ENCODE measurements at places on chromosomes 6 and 20. TPM values are rescaled to one million over a fixed set of nuclear protein-coding genes. Genes with fewer than 3 reads are reported as not detected.

Gene SLC24A3
- total RNA-seq, result 12.9 TPM

Gene MLN
- total RNA-seq, result not detected

Gene TUBB2A
- 21.5 TPM for total RNA-seq

Gene PLA2G7
- not detected for total RNA-seq

- DNase-seq, result no peak
- H3K4me1 ChIP-seq, result no peaks in the 10 kb centered on the region
- H3K36me3 ChIP-seq, result no peaks in the 10 kb centered on the region
These were observed 53.3 kb downstream of the MYO6 start for GRCh38 chr6:75802366-75802765.

DNA sequence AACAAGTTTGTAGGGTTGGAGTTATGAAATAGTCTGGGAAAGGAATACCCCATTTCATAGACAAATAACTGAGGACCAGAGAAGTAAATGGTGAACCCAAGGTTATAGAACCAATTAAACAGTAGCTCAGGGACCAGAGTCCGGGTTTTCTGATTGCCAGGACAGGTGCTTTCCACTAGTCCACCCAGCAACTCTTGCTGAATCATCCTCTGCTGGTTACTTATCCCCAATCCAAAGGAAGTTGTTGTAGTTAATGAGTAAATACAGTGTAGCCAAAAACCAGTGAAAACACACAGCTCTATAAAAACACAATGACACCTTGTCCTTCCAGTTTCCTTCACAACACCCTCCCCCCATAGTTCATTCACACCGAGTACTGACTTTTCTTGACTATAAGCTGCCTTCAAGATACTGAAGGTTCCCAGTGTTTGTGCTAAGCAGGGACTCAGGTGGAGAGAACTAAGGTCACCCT, 766 bp upstream of the TINAG start:
- H3K27ac ChIP-seq, result no peak overlapping the region
- no peak overlapping the region for H3K4me3 ChIP-seq
- H3K36me3 ChIP-seq, result no peaks in the 10 kb centered on the region
- H3K4me1 ChIP-seq, result no peaks in the 10 kb centered on the region
- no peak for DNase-seq
- H3K27me3 ChIP-seq, result no peaks in the 10 kb centered on the region

DNA sequence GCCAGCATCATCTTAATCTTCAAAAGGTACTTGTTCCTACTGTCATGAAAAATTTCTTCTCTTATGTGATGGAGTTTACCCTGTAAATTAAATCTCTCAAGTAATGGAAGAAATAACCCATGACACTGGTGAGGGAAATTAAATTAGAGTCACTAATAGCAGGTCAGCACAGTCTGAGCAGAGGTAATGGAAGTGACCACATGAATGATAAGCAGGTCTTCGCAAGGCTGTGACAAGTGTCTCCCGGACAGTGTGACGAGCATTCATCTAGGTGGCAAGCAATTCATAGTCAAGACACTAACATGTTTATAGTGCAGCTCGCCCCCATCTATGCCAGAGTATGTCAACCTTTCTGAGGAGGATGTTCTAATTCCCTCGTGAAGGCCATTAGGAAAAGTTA, 249.2 kb downstream of the FRK start:
- H3K4me1 ChIP-seq, result no peaks in the 10 kb centered on the region
- H3K36me3 ChIP-seq, result no peaks in the 10 kb centered on the region
- no peak overlapping the region for H3K27ac ChIP-seq
- H3K27me3 ChIP-seq, result no peaks in the 10 kb centered on the region
- H3K4me3 ChIP-seq, result no peak overlapping the region
- DNase-seq, result no peak

DNA sequence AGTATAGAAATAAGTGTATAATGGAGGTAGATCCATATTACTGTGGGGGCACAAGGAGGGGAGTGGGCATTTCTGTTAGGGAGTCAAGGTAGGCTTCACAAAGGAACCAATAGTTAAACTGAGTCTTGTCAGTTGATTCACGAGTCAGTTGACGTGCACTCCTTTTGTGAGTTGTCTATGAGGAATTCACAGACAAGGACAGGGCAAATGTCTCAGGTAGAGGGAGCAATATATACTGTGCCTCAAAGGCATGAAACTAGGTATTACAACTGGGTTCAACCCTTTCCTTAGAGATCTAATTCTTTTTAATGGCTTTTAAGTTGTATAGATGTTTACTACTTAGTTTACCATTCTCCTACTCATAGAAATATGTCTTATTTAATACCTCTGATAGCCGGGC, 11.0 kb downstream of the TMEM14C start:
- no peaks in the 10 kb centered on the region for H3K36me3 ChIP-seq
- no peaks in the 10 kb centered on the region for H3K4me1 ChIP-seq
- no peaks in the 10 kb centered on the region for H3K27me3 ChIP-seq

DNA sequence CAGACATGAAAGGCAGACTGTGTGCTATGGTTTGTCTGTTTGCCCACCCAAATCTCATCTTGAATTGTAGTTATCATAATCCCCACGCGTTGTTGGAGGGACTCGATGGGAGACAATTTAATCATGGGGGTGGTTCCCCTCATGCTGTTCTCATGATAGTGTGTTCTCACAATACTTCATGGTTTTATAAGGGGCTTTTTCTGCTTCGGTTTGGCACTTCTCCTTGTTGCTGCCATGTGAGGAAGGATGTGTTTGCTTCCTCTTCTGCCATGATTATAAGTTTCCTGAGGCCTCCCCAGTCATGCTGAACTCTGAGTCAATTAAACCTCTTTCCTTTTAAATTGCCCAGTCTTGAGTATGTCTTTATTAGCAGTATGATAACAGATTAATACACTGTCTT, 47.2 kb upstream of the MICB start:
- H3K4me3 ChIP-seq, result no peak overlapping the region
- no peaks in the 10 kb centered on the region for H3K36me3 ChIP-seq
- H3K27me3 ChIP-seq, result no peaks in the 10 kb centered on the region
- H3K4me1 ChIP-seq, result no peaks in the 10 kb centered on the region
- no peak overlapping the region for H3K27ac ChIP-seq

DNA sequence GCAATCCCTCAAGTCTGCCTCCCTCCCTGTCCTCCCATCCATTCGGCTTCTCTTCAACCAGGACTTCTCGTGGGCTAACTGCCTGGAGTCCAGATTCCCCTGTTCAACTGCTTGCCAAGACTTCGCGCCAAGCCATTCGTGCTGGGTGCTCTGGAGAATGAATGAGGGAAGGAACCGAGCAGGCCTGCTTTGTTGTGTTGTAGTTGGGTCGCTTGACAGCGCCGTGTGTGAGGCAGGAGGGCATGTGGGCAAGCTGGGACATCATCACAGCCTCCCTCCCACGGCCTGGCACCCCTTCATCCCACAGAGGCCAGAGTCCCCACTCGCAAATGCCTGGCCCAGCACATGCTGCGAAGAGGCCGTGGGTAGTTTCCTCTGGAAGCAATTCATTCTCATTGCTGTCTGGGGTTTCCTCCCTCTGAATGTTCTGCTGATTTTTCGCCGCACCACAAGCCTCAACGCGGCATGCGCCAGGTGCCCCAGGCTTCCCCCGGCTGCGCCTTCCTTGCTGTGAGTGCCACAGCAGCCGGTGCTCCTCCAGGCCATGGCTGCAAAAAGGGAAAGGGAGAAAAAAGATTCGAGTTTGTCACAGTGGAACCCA, 336.0 kb downstream of the QKI start:
- no peak for DNase-seq
- H3K4me3 ChIP-seq, result no peak overlapping the region
- H3K36me3 ChIP-seq, result no peaks in the 10 kb centered on the region
- no peak overlapping the region for H3K27ac ChIP-seq

- no peaks in the 10 kb centered on the region for H3K36me3 ChIP-seq
- DNase-seq, result no peak
- no peak overlapping the region for H3K4me3 ChIP-seq
- H3K27ac ChIP-seq, result no peak overlapping the region
- no peaks in the 10 kb centered on the region for H3K27me3 ChIP-seq
- no peaks in the 10 kb centered on the region for H3K4me1 ChIP-seq
These were observed 506.8 kb upstream of the CITED2 start for GRCh38 chr6:139881236-139881635.

DNA sequence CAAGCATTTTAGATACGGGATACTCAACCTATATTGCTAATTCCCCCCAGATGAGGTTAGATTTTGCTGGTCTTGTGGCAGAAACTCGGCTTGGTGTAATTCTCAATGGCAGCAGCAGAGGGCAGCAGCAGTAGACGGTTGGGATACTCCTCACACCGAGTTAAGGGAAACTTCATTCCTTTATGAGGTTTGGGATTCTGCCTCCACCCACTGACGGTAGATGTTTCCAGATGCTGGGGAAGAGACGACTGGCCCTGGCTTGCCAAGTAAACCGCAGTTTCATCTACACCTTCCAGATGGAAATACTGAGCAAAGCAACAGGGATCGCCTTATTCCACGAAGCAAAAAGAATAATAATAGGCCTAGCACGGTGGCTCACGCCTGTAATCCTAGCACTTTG, 8.2 kb upstream of the TBC1D7 start:
- no peak overlapping the region for H3K4me3 ChIP-seq
- peak; percentile 83 for DNase-seq
- H3K27ac ChIP-seq, result no peak overlapping the region

DNA sequence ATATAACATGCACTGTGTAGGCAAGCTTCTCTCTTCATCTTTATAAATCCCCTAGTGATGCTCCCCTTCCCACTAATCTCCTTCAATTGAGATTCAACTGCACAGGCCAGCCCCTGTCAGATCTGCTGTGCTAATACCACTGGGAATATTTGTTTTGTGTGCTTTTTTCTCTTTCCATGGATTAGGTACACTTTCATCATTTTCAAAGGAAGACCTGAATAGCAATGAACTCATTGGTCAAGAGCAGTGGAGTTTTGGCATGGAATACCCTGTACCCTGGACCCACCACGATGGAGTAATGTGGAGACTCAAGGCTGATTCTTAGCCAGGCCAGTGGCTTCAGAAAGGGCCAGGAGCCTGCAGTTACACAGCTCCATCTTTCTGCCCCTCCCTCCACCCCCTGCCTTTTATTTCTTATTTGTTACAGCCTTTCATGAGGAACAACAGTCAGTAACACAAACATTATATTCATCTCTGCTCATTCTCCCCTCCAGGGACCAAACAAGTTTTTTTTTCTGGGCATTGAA, 75.4 kb upstream of the KCNG1 start:
- no peak overlapping the region for H3K4me3 ChIP-seq
- H3K27me3 ChIP-seq, result no peaks in the 10 kb centered on the region
- H3K27ac ChIP-seq, result no peak overlapping the region
- H3K36me3 ChIP-seq, result no peaks in the 10 kb centered on the region
- no peak for DNase-seq

DNA sequence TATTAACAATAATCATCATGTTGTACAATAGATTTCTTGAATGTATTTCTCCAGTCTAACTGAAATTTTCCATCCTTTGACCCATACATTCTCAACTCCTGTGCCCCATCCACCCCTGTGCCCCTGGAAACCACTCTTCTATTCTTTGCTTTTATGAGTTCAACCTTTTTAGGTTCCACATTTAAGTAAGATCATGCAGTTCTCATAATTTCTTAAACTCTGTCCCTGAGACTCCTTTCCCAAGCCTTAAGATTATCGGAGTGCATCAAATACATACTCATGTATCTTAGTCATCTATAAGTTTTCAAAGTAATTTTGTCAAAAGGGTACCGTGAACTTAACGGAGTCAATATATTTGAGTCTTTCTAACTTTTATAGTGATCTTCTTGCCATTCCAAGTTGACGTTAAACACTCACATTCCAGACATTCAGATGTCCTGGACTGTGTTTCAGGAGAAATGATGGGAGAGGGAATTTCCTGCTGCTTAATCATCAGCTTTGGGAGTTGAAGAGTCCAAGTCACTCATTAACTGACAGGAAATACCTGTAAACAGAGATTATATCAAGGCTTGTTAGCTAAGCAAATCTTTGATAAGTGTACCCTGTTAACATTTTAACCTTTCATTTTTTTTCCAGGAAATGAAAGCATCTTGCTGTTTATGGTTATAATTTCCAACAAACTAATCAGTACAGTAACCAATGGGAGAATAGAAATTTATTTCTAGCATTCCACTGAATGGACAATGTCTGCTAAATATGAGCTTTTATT, 73.3 kb downstream of the ADGRG6 start:
- DNase-seq, result no peak
- no peak overlapping the region for H3K4me3 ChIP-seq
- no peaks in the 10 kb centered on the region for H3K4me1 ChIP-seq
- no peaks in the 10 kb centered on the region for H3K36me3 ChIP-seq

GRCh38 chr6:39494998-39495397, 172.5 kb upstream of the KCNK16 start:
- no peaks in the 10 kb centered on the region for H3K4me1 ChIP-seq
- no peaks in the 10 kb centered on the region for H3K27me3 ChIP-seq
- DNase-seq, result no peak
- no peak overlapping the region for H3K27ac ChIP-seq
- no peak overlapping the region for H3K4me3 ChIP-seq

GRCh38 chr6:16471222-16471909, 233.0 kb downstream of the GMPR start:
- no peaks in the 10 kb centered on the region for H3K4me1 ChIP-seq
- H3K36me3 ChIP-seq, result no peaks in the 10 kb centered on the region
- no peak for DNase-seq
- no peak overlapping the region for H3K4me3 ChIP-seq
- H3K27ac ChIP-seq, result no peak overlapping the region

DNA sequence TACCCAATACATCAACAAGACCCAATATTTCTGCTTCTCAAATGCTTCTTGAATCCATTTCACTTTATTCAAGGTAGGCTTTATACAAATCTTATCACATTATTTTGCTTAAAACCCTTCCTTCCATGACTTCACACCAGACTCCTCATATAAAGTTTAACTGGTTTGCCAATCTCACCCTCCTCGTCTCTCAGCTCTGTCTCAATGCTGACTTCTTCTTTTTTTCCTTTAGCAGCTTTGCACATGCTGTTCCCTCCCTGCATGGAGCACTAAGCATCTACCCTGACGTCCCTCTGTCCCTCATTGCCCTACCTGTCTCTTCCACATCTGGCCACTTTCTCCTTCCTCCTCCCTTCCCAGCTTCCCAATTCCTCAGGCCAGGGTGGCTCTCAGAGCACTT, 31.4 kb downstream of the KCNK17 start:
- H3K36me3 ChIP-seq, result no peaks in the 10 kb centered on the region
- no peak for DNase-seq
- no peak overlapping the region for H3K27ac ChIP-seq
- H3K27me3 ChIP-seq, result no peaks in the 10 kb centered on the region

DNA sequence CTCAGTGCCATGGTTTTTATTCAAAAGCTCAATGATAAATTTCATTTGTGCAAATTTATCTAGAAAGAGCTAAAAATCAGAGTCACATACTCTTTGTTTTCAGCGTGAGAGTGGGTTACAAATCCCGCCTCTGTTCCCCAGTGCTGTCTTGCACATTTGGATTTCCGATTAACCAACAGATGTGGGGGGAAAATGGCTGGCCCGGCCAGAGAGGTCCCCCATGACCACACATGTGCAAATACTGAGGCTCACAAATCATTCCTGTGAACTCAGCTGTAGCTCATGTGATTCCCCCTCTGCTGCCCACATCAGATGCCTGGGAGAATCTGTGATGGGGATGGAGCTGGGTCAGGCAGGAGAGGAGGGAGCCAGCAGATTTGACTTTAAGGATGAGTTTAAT, 168.7 kb downstream of the PAX1 start:
- no peak for DNase-seq
- no peaks in the 10 kb centered on the region for H3K27me3 ChIP-seq
- H3K27ac ChIP-seq, result peak overlapping the region; percentile 26

Data from uterus (tissue), 4 donors.